Mammary epithelial cell (primary cell): ENCODE measurements at places on chromosomes 4 and X. TPM values are rescaled to one million over a fixed set of nuclear protein-coding genes. Genes with fewer than 3 reads are reported as not detected.

P2RY4 gene
- not detected for total RNA-seq

BEX5 gene
- total RNA-seq = 0.38 TPM in 1 of 2 replicates, not detected in the other

GLRA3 gene
- not detected for total RNA-seq

CACNA1F gene
- total RNA-seq = not detected in 2 replicates

PAGE2B gene
- total RNA-seq = not detected in 2 replicates

TLR2 gene
- 1.0 and 1.2 TPM in 2 replicates for total RNA-seq

GPRASP2 gene
- total RNA-seq = 5.9 and 8.2 TPM in 2 replicates

SLC4A4 gene
- under 0.01 TPM for total RNA-seq

GABRQ gene
- not detected in 2 replicates for total RNA-seq

CD38 gene
- not detected in 2 replicates for total RNA-seq

ATXN3L gene
- not detected in 2 replicates for total RNA-seq

ANOS1 gene
- total RNA-seq = 0.64 and 2.0 TPM in 2 replicates

VCX3B gene
- total RNA-seq = not detected
